SJCRH30 (cell line): ENCODE measurements at places on chromosomes 13 and 19. TPM values are rescaled to one million over a fixed set of nuclear protein-coding genes. Genes with fewer than 3 reads are reported as not detected.

GRCh38 chr13:90105849-90106496 lies 1241.5 kb upstream of the MIR17HG start:
- H3K4me3 ChIP-seq = no peak overlapping the region
- H3K27ac ChIP-seq = no peak overlapping the region
- peak; percentile 3 for DNase-seq
- no peaks in the 10 kb centered on the region for H3K27me3 ChIP-seq

- H3K36me3 ChIP-seq = no peaks in the 10 kb centered on the region
- H3K4me3 ChIP-seq = no peak overlapping the region
These were observed 20.1 kb downstream of the N4BP2L1 start for GRCh38 chr13:32407854-32408253.

NAPSA gene
- 0.08 and 0.18 TPM in 2 replicates for total RNA-seq

PHF11 gene
- total RNA-seq = not detected in 2 replicates

DNA sequence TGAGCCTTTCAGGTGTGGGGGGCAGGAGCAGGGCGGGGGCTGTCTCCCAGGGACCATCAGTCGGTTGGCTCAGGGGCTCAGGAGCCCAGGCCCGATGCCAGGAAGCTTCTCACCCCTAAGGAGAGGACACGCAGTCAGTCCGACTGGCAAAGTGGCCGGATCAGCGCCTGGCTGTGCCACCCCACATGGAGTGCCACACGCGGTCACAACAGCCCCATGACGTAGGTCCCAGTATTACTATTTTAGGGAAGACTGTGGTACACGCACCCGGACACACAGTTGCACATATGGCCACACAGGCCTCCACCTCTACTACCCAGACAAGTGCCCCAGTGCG lies 29.3 kb upstream of the GRTP1 start:
- H3K27me3 ChIP-seq = no peaks in the 10 kb centered on the region
- no peaks in the 10 kb centered on the region for H3K4me1 ChIP-seq
- H3K36me3 ChIP-seq = no peaks in the 10 kb centered on the region
- no peak for DNase-seq

GRCh38 chr13:46751811-46752635 lies 44.9 kb downstream of the ESD start:
- H3K4me3 ChIP-seq = no peak overlapping the region
- H3K4me1 ChIP-seq = no peaks in the 10 kb centered on the region
- H3K36me3 ChIP-seq = peaks cover 11% of the 10 kb centered on the region
- H3K27ac ChIP-seq = no peak overlapping the region
- DNase-seq = no peak

- H3K27me3 ChIP-seq = peaks cover 8% of the 10 kb centered on the region; the same call in 1 of the 2 replicates
- peak overlapping the region; percentile 91 for H3K4me3 ChIP-seq
- H3K36me3 ChIP-seq = peaks cover 2% of the 10 kb centered on the region; the same call in 1 of the 2 replicates
- peaks cover 4% of the 10 kb centered on the region; the same call in 1 of the 2 replicates for H3K4me1 ChIP-seq
These were observed 2.0 kb downstream of the ZBTB7A start for GRCh38 chr19:4064496-4065260.

DNA sequence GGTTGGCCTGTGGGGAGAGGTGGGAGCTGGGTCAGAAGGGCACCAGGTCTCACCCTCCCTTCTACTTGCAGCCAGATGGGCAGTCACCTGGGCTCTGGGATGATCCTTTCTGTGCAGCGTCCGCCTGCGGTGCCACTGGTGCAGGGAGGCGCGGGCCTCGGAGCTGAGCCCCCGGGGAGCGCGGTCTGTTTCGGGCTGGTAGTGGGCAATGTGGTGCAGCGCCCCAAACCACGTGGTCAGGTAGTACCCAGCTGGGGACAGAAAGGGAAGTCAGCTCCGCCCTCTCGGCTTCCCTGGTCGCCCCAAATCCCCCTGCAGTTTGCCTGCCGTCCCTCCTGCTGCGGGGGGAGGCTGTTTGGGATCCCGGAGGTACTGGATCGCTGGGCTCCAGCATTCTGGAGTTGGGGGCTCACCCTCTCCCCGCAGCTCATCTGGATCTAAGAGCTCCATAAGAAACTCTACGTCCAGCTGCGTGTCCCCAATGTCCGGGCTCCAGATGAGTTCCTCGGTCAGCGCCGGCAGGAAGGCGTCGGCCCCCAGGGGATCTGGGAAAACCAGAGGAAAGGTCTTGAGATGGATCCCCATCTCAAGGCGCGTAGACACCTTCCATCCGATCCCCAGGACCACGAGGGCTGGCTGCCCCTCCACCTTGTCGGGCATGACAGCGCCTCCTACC lies 8.8 kb downstream of the RINL start:
- H3K4me3 ChIP-seq = no peak overlapping the region
- no peaks in the 10 kb centered on the region for H3K27me3 ChIP-seq
- DNase-seq = no peak
- H3K36me3 ChIP-seq = no peaks in the 10 kb centered on the region
- peaks cover 14% of the 10 kb centered on the region for H3K4me1 ChIP-seq
- no peak overlapping the region for H3K27ac ChIP-seq

GRCh38 chr13:76516013-76516412 lies 370.2 kb downstream of the KCTD12 start:
- DNase-seq = peak; percentile 28
- H3K27me3 ChIP-seq = no peaks in the 10 kb centered on the region
- no peak overlapping the region for H3K27ac ChIP-seq
- H3K36me3 ChIP-seq = no peaks in the 10 kb centered on the region
- no peak overlapping the region for H3K4me3 ChIP-seq

DNA sequence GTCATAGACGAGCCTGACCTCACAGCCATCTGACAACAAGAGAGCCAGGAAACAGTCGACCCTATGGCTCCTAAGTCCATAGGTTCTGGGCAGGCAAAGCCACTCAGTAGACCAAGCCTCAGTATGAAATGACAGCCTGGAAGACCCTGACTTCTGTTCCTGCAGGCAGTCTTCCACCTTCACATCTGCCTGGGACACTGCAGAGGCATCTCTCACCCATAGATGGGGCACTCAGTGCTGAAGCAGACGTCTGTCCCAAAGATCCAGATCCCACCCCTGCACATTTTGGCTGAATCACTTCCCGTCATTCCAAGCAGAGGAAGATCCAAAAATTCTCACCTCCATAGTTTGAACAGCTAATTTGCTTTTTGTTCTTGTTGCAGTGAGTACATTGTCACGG lies 139.3 kb upstream of the ZNF507 start:
- no peaks in the 10 kb centered on the region for H3K4me1 ChIP-seq
- DNase-seq = no peak
- H3K36me3 ChIP-seq = no peaks in the 10 kb centered on the region
- no peaks in the 10 kb centered on the region for H3K27me3 ChIP-seq
- H3K27ac ChIP-seq = no peak overlapping the region
